ENCODE measurements at places on chromosomes 11 and 22. TPM values are rescaled to one million over a fixed set of nuclear protein-coding genes. Genes with fewer than 3 reads are reported as not detected.

The SNX32 gene
- 0.79 TPM for total RNA-seq

The PNPLA2 gene
- total RNA-seq, result 56.0 TPM

- H3K4me1 ChIP-seq, result peaks cover 15% of the 10 kb centered on the region
- no peaks in the 10 kb centered on the region for H3K36me3 ChIP-seq
- H3K27me3 ChIP-seq, result no peaks in the 10 kb centered on the region
- no peak overlapping the region for H3K27ac ChIP-seq
Observed at GRCh38 chr22:28348613-28349609, 330.7 kb downstream of the TTC28 start.

- H3K27ac ChIP-seq, result no peak overlapping the region
- peaks cover 35% of the 10 kb centered on the region for H3K27me3 ChIP-seq
- no peak for DNase-seq
- H3K4me3 ChIP-seq, result no peak overlapping the region
- H3K36me3 ChIP-seq, result no peaks in the 10 kb centered on the region
Observed at GRCh38 chr11:17496406-17496805, 19.8 kb upstream of the ABCC8 start.

GRCh38 chr11:285894-286220 lies 3.1 kb upstream of the PGGHG start:
- no peak overlapping the region for H3K27ac ChIP-seq
- H3K4me1 ChIP-seq, result peaks cover 12% of the 10 kb centered on the region
- peaks cover 5% of the 10 kb centered on the region for H3K27me3 ChIP-seq
- DNase-seq, result peak; percentile 60

DNA sequence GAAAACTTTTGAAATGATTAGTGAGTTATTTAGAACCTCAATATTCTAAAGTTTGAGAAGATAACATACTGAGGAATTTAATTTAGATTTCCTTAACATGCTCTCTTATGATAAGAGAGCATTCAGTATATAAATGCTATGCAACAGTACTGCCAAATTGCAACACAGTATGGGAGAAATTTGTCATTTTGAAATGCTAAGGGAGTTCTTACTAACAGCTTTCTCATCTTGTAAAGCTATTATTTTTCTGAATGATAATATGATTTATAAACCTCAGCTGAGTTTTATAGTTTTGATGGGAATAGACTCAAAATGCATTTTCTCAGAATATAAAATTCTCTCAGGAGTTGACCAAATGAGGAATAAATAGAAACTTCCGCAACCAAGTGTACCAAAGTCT lies 108.4 kb downstream of the SPON1 start:
- no peaks in the 10 kb centered on the region for H3K4me1 ChIP-seq
- peaks cover 11% of the 10 kb centered on the region for H3K27me3 ChIP-seq
- H3K36me3 ChIP-seq, result no peaks in the 10 kb centered on the region
- DNase-seq, result no peak
- no peak overlapping the region for H3K27ac ChIP-seq
